ENCODE measurements at places on chromosomes 7 and 10. TPM values are rescaled to one million over a fixed set of nuclear protein-coding genes. Genes with fewer than 3 reads are reported as not detected.

Gene ACBD5
- 24.9 TPM for total RNA-seq

Gene MACROH2A2
- 19.6 TPM for total RNA-seq

Gene COL1A2
- total RNA-seq: 67.0 TPM

Gene ASB10
- total RNA-seq: 4.0 TPM

Gene GNG11
- total RNA-seq: 18.2 TPM

Gene PTPRZ1
- 3.0 TPM for total RNA-seq

Data from right atrium auricular region (tissue), 2 donors.